ENCODE measurements at places on chromosomes 2 and 18. TPM values are rescaled to one million over a fixed set of nuclear protein-coding genes. Genes with fewer than 3 reads are reported as not detected.

GRCh38 chr2:19973466-19973865 lies 16.4 kb downstream of the WDR35 start:
- DNase-seq: no peak

DNA sequence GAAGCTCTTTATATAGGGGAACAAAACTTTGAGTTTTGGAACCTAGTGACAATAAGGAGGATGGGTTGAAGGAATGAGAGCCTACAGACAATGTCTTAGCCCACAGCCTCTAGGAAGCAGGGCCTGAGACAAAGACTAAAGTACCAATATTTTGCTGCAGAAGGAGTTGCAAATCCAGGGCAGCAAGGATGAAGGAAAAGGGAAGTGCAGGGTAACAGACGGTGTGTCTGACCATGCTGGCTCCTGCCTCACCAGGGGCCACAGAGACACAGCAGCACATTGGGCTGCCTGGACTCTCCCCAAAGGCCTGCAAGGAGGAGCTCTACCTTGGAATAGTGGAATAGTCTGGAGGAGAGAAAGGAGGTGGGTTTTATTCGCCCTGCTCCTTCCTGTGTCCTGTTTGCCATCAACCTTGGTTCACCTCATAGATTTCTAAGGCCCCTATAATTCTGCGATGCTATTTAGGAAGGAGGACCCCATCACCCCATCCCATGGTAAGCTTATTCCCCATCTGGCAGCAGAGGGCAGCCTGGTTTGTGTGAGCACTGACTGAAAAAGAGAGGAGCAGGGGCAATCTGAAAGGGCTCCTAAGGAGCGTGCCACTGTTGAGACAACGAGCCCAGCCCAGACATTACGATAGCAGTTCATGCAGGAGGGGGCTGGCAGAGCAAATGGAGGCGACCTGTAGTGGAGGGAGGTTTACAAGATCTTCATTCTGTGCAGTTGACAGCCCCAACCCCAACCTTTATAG lies 143.4 kb downstream of the MGAT5 start:
- no peak for DNase-seq

- DNase-seq: no peak
These were observed 234.3 kb downstream of the LRATD1 start for GRCh38 chr2:14866736-14867352.

GRCh38 chr2:215269397-215270117 lies 42.3 kb upstream of the ATIC start:
- peak; percentile 53 for DNase-seq

GRCh38 chr2:238784671-238785527 lies 63.0 kb upstream of the TWIST2 start:
- peak; percentile 69 for DNase-seq

GRCh38 chr18:59715445-59715844 lies 18.2 kb upstream of the CCBE1 start:
- DNase-seq: no peak

DNA sequence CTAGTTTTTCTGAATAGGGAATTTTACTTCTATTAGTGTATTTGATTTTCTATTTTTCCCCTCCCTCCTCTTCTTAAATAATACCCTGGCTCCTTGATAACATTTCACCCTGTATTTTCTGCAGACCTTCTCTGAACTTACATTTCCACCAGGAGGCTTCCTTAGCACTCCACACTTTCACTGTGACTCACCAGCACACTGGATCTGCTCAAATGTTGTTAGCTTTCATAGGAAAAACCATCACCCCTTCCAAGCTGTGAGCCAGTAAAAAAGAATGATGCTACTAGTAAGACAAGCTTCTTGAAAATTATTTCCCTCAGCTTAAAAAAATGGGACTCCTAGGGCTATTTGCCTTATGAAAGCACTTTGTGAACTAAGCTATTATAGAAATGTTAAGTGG lies 16.1 kb downstream of the SUPT7L start:
- no peak for DNase-seq

DNA sequence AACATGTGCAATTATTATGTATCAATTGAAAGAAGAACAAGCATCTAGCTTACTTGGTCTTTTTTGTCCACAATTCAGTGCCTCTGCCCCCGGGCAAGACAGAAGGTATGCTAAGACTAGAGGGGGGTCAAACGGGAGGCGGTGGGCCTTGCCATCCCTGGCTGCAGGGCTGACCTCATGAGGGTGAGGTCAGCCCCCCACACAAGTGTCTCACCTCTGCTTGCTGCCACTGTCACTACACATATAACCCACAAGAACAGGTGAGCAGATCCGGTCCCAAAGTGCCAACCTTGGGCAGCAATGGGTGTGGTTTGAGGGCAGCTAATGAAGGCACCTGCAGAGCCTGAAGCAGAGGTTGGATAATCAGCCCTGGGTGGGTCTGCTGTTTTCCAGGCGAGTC lies 71.5 kb downstream of the EDAR start:
- DNase-seq: no peak

DNA sequence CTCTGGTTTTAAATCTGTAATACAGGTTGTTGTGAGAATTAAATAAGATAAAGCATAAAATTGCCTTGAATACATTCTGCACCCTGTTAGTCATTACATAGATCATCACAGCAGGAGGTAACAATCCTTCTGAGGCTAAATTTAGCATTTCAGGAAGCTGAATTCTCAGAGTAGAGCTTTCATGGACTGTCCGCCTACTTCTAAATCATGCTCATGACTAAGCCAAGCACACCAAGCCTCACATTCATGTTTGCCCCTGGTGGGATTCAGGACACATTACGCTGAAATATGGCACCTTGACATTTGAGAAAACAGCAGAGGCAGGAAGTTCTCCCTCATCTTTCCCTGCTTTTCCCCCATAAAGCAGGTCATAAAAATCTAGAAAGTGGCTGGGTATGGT lies 16.6 kb upstream of the PIK3C3 start:
- DNase-seq: no peak

- DNase-seq: no peak
These were observed 127.2 kb downstream of the TPO start for GRCh38 chr2:1540481-1540880.

Gene CDH2
- total RNA-seq: not detected

Gene ODC1
- total RNA-seq: 138 TPM

Gene GREB1L
- not detected for total RNA-seq

Gene RAB27B
- total RNA-seq: 0.22 TPM

Gene RIT2
- not detected for total RNA-seq

Gene KLHL41
- 0.55 TPM for total RNA-seq
